ENCODE measurements at places on chromosomes 2 and 18. TPM values are rescaled to one million over a fixed set of nuclear protein-coding genes. Genes with fewer than 3 reads are reported as not detected.

DNA sequence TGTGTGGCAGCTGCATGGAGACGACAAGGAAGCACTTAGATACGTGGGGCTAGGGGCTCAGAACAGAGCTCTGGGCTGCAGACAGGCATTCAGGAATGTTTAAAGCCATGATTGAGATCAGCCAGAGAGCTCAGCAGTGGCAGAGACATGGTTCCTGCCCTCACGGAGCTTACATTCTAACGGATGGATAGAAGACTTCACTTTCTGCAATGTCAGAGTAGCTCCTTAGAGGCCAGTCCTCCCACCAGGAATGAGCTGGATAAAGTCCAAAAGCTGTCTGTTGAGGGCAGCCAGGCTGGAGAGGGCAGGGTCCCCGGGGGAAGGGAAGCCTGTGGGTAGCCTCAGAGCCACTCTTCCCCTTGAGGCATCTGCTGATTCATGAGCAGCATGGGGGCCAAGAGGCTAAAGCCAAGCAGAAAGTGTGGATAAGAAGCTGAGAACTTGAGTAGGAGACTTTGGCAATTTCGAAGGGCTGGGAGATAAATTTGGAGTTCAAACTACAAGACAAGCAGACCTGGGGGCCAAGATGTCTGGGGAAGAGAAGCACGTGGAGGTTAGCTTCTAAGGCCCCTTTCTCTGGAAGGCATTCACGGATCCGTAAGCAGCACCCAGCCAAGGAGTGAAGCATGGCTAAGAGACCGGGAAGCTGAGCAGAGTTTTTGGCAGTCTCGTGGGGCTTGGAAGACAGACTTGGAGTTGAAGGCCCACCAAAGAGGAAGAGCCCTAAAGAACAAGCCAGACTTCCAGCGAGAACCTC, 9.7 kb upstream of the CIB4 start:
- DNase-seq = no peak

The CNTNAP5 gene
- total RNA-seq = 0.10 TPM

- DNase-seq = no peak
Observed at GRCh38 chr18:77078690-77079070, 53.9 kb downstream of the MBP start.

DNA sequence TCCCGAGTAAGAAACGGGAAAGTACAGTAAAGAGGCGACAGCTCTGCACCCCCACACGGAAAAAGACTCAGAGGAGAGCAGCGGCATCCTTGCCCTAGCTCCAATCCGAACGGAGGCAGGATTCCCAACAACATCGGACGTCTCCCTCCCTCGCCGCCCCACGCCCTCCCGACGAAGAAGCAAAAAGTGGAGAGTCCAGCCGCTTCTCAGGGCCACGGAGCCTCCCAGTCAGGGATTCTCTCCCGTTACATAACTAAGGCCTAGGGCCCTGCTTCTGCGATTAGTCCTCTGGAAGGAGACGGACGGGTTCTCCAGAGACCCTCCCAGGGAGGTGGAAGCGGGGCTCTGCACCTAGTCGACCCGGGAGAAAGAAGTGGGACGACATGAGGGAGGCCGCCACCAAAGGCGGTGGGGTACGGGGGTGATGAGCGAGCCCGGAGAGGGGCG, 587 bp downstream of the SUMO1 start:
- peak; percentile 9 for DNase-seq

DNA sequence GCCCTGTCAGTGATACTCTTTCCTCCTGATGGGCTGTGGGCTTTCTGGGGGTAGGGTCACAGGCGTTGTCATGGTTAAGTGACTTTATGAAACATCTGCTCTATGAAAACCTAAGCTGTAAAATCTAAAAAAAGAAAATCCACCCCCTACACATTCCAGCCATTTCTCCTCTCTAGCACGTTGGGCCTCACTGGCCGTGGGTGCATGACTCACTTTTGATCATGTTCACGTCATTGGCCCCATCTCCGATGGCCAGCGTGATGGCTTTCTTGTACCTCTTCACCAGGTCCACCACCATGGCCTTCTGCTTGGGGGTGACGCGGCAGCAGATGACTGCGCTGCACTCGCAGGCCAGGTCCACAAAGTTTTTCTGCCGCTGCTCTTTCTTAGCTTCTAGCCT, 39.3 kb upstream of the NARS1 start:
- DNase-seq = no peak

DNA sequence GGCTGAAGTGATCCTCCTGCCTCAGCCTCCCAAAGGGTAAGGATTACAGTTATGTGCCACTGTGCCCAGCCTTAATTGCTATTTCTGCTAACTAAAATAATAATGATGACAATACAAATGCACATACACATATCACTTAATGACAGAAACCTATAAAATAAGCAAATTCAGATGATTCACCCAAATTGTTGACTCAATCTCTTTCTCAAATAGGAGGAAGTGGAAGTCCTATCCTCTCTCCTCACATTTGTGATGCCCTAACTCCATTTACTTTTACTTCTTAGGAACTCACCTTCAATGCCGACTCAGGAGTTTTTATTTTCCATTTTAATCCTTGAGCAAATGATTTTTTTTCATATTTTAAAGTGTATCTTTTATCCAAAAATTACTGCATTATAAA, 24.5 kb upstream of the RAPH1 start:
- no peak for DNase-seq

The LOXHD1 gene
- 2.8 TPM for total RNA-seq

DNA sequence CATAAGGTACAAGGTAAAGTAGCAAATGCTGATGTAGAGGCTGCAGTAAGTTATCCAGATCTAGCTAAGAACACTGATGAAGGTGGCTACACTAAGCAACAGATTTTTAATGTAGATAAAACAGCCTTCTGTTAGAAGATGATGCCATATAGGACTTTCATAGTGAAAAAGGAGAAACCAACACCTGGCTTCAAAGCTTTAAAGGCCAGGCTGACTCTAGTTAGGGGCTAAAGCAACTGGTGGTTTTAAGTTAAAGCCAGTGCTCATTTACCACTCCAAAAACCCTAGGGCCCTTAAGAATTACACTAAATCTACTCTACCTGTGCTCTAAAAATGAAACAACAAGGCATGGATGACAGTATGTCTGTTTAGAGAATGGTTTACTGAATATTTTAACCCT, 131.0 kb downstream of the DNAH6 start:
- DNase-seq = no peak

The EIPR1 gene
- total RNA-seq = 14.2 TPM

- no peak for DNase-seq
Observed at GRCh38 chr18:47775961-47776360, 154.5 kb downstream of the SMAD2 start.

- DNase-seq = no peak
Observed at GRCh38 chr2:97991081-97991856, 4.5 kb downstream of the TMEM131 start.

The PRSS56 gene
- total RNA-seq = not detected

DNA sequence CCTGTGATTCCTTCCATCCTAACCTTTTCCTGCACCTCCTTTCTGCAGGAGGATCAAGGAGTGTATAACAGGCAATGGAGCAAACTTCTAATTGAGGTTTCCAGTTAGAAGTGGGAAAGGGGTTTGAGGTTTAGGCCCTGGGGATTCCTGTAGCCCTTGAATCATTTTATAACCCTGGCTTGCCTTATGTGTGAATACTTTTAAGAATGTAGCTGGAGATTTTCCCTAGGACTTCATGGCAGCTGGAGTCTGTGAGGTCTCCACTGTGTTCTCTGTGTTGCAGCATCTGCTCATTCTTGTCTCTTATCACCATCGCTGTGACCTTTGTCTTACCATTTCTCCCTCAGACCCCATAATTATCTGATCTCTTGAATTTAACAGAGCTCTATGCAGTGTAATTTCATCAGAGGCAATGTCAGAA, 370.2 kb upstream of the SLC14A2 start:
- DNase-seq = no peak

GRCh38 chr18:42271647-42272414, 316.8 kb downstream of the PIK3C3 start:
- DNase-seq = no peak

DNA sequence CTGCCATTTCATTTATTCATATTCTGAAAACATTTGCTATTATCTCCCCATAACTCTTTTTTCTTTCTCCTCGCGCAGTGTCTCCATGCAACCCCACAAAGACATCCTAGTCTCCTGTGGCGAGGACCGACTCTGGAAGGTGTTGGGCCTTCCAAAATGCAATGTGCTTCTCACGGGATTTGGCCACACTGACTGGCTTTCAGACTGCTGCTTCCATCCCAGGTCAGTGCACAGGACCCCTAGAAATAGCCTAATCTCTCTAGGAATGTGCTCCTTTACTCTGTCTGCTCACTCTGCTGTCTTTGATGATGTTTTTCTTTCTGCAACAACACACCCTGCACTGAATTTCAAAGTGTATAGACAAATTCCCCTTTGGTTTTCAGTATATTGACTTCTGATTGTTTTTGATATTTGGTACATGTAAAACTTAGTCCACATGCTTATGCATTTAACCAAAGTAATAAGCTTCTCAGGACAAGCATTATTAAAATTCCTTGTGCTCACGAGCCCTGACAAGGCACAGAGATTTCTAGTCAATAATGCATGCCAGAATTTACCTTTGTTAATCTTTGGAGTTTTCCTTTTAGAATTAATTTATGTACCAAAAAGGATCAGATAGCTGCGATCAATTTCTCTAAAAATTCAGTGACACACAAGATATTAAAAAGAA, 548.3 kb upstream of the VWC2L start:
- DNase-seq = no peak

GRCh38 chr2:212227755-212228154, 310.8 kb downstream of the ERBB4 start:
- DNase-seq = peak; percentile 54

GRCh38 chr2:115481842-115482241, 1039.4 kb downstream of the DPP10 start:
- no peak for DNase-seq

The NTSR2 gene
- total RNA-seq = 0.10 TPM

GRCh38 chr2:7648221-7648795, 731.1 kb downstream of the RNF144A start:
- DNase-seq = peak; percentile 59

The KIF5C gene
- 2.3 TPM for total RNA-seq

The BMP10 gene
- total RNA-seq = not detected

The POTEJ gene
- 0.10 TPM for total RNA-seq

- no peak for DNase-seq
Observed at GRCh38 chr2:118122594-118123281, 34.5 kb downstream of the INSIG2 start.

The SAG gene
- not detected for total RNA-seq

The VWC2L gene
- total RNA-seq = not detected

DNA sequence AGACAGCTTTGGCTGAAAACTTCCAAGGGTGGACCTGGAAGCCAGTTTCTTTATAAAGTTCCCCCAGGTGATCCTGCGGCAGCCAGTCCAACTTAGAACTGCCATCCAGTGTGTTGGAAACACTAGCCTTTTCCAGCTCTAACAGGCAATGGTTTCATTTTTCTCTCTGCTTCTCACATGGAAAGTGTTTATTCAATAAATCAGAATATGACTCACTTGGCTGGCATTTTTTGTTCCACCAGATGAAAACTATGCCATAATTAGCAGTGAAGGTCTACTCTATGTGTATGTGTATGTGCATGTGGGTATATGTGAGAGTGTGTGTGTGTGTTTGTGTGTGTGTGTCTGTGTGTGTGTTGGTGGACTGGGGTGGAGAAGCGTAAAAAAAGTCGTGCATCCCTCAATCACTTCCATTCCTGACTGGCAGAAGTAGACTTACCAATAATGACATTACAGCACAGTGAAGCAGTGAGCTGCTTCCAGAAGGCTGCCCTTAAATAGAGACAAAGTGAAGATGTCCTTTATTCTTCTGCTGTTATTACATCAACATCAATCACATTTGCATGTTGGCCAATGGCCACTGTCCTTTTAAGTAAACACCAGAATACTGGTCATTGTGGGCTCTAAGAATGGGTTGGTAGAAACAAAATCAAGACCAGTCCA, 90.9 kb upstream of the SETBP1 start:
- peak; percentile 4 for DNase-seq

DNA sequence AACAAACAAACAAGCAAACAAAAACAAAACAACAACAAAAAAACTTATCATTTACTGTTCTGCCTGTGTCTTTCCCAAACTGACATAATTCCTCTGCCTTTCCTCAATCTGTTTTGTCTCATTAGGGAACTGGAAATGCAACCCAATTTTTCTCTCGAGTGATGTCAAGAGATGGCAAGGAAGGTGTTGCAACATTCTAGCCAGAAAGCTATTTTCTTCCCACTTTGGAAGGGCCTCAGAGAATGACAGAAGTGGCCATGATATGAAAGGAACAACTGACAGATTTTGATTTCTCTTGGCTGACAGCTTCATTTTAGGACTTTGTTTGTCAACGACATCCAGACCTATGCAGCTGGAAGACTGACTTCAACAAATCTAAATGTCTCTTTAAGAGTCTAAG, 24.7 kb downstream of the RND3 start:
- no peak for DNase-seq

DNA sequence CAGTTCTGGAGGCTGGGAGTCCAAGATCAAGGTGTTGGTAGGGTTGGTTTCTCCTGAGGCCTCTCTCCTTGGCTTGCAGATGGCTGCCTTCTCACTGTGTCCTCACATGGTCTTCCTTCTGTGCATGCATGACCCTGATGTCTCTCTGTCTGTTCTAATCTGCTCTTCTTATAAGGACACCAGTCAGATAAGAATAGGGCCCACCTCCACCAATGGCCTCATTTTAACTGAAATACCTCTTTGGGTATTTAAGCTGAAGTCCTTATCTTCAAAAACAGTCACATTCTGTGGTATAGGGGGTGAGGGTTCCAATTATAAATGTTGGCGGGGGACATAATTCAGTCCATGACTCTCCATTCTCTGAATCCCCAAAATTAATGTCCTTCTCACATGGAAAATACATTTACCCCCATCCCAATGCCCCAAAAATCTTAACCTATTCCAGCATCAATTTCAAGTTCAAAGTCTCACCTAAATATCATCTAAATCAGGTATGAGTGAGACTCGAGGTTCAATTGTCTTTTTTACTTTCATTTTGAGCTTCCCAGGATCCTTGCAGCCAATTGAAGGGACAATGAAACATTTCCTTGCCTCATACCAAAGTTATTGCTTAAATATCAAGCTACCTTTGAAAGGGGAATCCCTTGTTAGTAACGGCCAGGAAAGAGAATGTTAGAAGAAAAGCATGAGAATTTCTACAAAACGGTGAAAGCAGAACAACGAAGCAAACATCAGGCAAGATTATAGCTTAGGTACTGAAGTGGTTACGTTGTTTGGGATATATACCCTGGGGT, 20.6 kb upstream of the CNOT11 start:
- no peak for DNase-seq

DNA sequence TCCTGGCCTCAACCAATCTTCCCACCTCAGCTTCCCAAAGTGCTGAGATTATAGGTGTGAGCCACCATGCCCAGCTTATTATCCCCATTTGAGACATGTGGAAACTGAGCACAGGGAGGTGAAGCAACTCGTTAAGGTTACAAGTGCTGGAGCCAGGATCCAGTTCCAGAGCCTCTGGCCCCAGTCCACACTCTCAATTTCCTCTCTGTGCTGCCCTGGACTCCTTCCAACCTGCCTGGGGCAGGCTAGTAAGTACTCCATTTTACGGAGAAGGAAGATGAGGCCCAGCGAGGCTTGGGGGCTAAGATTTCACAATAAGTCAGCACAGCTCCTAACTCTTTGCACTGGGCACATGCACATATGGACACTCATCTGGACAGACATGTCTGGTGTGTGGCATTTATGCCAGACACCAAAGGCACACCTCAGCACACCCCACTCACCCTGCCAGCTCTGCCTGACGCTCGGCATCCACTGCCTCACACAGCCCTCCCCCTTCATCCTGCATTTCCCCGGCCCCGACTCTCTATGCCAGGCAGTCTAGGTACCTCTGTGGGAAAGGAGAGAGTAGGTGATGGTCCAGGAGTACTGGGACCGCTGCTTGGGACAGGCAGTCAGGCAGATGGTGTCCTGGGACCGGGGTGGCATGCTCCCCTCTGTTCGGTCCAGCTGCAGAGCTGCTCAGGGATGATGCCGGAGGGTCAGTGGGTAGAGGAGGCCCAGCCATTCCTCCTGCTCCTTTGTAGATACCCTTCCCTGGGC, 20.5 kb downstream of the CFAP65 start:
- DNase-seq = no peak
